Mesothelial cell of epicardium (in vitro differentiated cells): ENCODE measurements at places on chromosomes 6 and 20.

DNA sequence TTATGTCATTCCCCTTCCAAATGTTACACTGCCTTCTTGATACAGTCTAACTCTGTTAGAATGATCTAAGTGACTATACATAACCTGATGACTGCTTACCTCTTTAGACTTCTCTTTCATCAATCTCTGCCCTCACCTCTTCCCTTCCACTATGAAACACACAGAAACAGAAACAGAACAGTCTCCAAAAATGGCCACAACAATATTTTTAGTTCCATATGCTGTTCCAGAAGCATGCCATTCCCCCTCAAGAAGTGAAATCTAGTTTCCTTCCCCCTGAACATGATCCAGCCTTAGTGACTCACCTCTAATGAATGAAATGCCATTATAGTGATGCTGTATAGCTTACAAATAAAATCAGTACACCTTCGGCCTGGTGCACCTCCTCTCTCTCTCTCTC, 229.3 kb upstream of the TENT5A start:
- no peaks in the 10 kb centered on the region for H3K27me3 ChIP-seq
- no peak for DNase-seq
- peaks cover 7% of the 10 kb centered on the region for H3K36me3 ChIP-seq
- H3K27ac ChIP-seq = no peak overlapping the region

GRCh38 chr6:113095841-113096240, 748.7 kb downstream of the RFPL4B start:
- no peak for DNase-seq
- H3K27ac ChIP-seq = no peak overlapping the region
- H3K36me3 ChIP-seq = peaks cover 6% of the 10 kb centered on the region
- H3K27me3 ChIP-seq = no peaks in the 10 kb centered on the region
- H3K4me1 ChIP-seq = peaks cover 14% of the 10 kb centered on the region

DNA sequence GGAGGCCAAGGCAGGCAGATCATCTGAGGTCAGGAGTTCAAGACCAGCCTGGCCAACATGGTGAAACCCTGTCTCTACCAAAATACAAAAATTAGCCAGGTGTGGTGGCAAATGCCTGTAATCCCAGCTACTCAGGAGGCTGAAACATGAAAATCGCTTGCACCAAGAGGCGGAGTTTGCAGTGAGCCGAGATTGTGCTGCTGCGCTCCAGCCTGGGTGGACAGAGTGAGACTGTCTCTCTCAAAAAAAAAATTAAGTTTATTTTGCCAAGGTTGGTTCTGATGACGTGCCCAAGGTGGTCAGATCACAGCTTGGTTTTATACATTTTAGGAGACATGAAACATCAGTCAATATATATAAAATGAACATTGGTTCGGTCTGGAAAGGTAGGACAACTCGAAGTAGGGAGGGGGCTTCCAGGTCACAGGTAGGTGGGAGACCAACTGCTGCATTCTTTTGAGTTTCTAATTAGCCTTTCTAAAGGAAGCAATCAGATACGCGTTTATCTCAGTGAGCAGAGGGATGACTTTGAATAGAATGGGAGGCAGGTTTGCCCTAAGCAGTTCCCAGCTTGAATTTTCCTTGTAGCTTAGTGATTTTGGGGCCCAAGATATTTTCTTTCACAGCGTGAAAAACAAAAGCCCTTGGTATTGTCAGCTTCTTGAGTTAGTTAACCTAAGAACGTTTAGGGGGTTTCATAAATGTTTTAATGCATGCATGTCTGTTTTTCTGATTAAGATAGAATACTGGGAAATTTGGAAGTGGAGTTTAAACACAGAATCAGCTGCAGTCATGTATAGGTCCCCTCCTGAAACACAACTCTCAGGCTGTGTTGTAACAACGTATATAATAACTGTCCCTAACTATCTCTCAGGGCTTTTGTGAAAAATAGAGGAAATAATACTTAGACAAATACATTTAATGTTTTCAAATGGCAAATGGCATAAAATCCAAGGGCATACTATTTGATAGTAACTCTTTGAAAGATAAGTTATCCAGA, 16.7 kb downstream of the ACOT13 start:
- no peak for DNase-seq
- peaks cover 20% of the 10 kb centered on the region for H3K36me3 ChIP-seq
- no peak overlapping the region for H3K27ac ChIP-seq
- no peaks in the 10 kb centered on the region for H3K27me3 ChIP-seq
- H3K4me3 ChIP-seq = no peak overlapping the region

- peak overlapping the region; percentile 62 for H3K27ac ChIP-seq
- DNase-seq = no peak
- peak overlapping the region; percentile 3 for H3K4me3 ChIP-seq
- peaks cover 43% of the 10 kb centered on the region for H3K4me1 ChIP-seq
- H3K36me3 ChIP-seq = no peaks in the 10 kb centered on the region
These were observed 294.2 kb downstream of the FOXC1 start for GRCh38 chr6:1903780-1904465.

GRCh38 chr20:35145141-35145564, 2.0 kb downstream of the EDEM2 start:
- H3K4me1 ChIP-seq = peaks cover 25% of the 10 kb centered on the region
- H3K27me3 ChIP-seq = no peaks in the 10 kb centered on the region
- no peak for DNase-seq

- H3K36me3 ChIP-seq = no peaks in the 10 kb centered on the region
- no peak overlapping the region for H3K4me3 ChIP-seq
- no peaks in the 10 kb centered on the region for H3K27me3 ChIP-seq
- H3K27ac ChIP-seq = no peak overlapping the region
These were observed 186.8 kb upstream of the RREB1 start for GRCh38 chr6:6920987-6921313.

- no peaks in the 10 kb centered on the region for H3K4me1 ChIP-seq
- peaks cover 47% of the 10 kb centered on the region for H3K36me3 ChIP-seq
- H3K4me3 ChIP-seq = no peak overlapping the region
- no peak for DNase-seq
- H3K27ac ChIP-seq = no peak overlapping the region
These were observed 68.1 kb upstream of the SLC4A11 start for GRCh38 chr20:3307078-3307477.

- peaks cover 48% of the 10 kb centered on the region for H3K4me1 ChIP-seq
- H3K27ac ChIP-seq = peak overlapping the region; percentile 98
- DNase-seq = peak; percentile 59
- H3K36me3 ChIP-seq = peaks cover 4% of the 10 kb centered on the region
- peak overlapping the region; percentile 18 for H3K4me3 ChIP-seq
These were observed 94.0 kb upstream of the HIVEP1 start for GRCh38 chr6:11917951-11918738.

DNA sequence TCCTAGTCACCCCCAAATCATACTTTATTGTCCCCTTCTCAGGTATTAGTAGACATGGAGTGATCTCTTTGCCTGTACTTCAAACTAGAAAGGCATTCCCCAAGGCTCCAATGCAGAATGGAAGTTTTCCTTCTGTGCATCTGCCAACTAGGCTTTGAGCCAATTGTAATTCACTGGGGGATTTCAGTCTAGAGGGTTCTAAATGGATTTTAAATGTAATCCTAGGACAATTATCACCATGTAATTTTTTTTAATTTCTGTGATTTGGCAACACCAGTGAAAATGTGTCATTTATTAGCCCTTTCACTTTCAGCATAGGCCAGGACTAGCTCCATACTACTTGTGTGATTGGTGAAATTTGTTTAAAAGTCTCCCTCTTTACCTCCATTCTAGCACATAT, 557.6 kb upstream of the MARCKS start:
- H3K36me3 ChIP-seq = no peaks in the 10 kb centered on the region
- no peaks in the 10 kb centered on the region for H3K27me3 ChIP-seq
- H3K27ac ChIP-seq = no peak overlapping the region
- no peak for DNase-seq
- no peak overlapping the region for H3K4me3 ChIP-seq
- H3K4me1 ChIP-seq = no peaks in the 10 kb centered on the region

- H3K27ac ChIP-seq = no peak overlapping the region
- DNase-seq = no peak
- peaks cover 20% of the 10 kb centered on the region for H3K4me1 ChIP-seq
- H3K4me3 ChIP-seq = no peak overlapping the region
- H3K27me3 ChIP-seq = peaks cover 50% of the 10 kb centered on the region
These were observed 2.3 kb upstream of the SOX18 start for GRCh38 chr20:64051561-64052325.

DNA sequence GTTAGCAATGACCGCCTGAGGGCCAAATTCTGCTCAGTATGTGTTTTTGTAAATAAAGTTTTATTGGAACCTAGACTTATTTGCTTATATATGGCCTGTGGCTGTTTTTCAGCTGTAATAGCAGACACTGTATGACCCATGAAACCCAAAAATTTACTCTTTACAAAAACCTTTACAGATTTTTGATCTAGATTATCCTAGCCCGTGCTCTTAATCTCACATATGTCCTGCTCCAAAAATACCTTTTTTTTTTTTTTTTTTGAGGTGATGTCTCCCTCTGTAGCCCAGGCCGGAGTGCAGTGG, 148.0 kb upstream of the ZNF217 start:
- H3K4me1 ChIP-seq = peaks cover 45% of the 10 kb centered on the region
- no peaks in the 10 kb centered on the region for H3K27me3 ChIP-seq
- no peak for DNase-seq
- no peak overlapping the region for H3K4me3 ChIP-seq
- H3K27ac ChIP-seq = no peak overlapping the region

DNA sequence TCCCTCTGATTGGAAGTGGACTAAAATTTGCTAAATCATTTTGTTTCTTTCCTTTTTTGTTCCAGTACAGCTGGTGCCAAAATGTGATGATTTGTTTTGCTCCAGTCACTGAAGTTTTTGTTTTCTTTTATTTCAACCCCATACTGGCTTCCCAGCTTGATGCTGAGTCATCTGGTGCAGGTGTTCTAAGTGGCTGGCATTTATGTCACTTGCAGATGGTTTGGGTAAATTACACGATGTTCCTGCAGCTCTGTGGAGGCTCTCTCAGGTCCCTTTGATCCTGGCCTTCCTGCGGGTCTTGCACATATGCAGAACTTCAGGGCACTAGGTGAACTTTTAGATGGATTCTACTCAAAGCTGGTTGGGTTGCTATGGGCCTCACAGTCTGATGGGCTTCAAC, 577.7 kb downstream of the HAO1 start:
- no peak for DNase-seq
- H3K27ac ChIP-seq = no peak overlapping the region
- no peak overlapping the region for H3K4me3 ChIP-seq
- no peaks in the 10 kb centered on the region for H3K36me3 ChIP-seq
- H3K4me1 ChIP-seq = no peaks in the 10 kb centered on the region

GRCh38 chr6:56327946-56328727, 80.8 kb upstream of the COL21A1 start:
- no peak for DNase-seq
- H3K27me3 ChIP-seq = no peaks in the 10 kb centered on the region
- H3K36me3 ChIP-seq = no peaks in the 10 kb centered on the region

DNA sequence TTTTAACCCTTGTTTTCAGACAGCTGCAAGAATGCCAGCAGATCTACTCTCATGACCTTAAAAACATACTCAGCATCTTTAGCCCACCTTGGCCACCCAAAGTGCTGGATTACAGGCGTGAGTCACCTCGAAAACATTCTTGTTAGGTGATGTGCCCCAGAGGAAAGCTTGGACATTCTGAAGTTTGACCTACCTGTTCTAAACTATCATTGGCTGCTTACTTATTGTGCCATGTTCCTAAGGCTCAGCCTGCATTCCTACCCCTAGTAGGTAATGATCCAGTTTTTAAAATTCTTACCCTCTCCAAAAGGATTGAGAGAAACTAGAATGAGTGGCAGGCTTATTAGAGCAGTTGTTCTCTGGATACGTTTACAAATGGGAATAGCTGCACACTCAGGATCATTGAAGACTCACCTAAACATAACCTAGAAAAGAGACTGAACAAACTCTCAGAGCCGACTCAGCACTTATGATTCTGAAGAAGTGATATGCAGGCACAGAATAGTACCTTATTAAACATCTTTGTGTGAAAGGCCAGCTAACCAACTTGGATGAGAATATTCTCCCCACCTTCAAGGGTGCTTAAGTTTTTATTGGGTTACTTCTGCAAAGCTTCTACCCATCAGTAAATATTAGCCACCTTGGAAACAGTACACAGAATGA, 362.1 kb downstream of the NRN1 start:
- no peak overlapping the region for H3K27ac ChIP-seq
- peaks cover 9% of the 10 kb centered on the region for H3K36me3 ChIP-seq
- DNase-seq = no peak
- H3K4me1 ChIP-seq = peaks cover 5% of the 10 kb centered on the region
